ENCODE measurements at places on chromosomes 7 and 10.

GRCh38 chr10:125200396-125200795, 40.0 kb upstream of the CTBP2 start:
- no peak for DNase-seq

DNA sequence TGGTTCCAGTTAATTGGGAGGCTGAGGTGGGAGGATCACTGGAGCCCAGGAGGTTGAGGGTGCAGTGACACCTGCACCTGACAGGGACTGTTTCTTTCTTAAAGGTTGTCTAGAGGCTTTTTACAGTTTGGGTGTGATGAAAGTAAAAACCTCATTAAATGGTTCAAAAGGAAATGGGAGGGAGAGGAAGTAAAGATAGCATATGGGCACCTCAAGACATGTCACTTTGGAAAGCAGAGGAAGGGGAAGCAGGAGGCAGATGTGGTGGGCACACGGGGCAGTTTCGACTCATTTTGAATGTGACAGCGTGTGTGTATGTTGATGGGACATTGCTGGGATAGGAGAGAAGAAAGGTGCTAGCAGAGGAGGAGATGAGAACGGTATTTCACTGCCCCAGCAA, 203.1 kb downstream of the MLLT10 start:
- no peak for DNase-seq

- DNase-seq = no peak
Observed at GRCh38 chr7:28410628-28411531, 1.4 kb upstream of the CREB5 start.

GRCh38 chr7:35723011-35723410, 28.1 kb upstream of the HERPUD2 start:
- DNase-seq = no peak

- no peak for DNase-seq
Observed at GRCh38 chr10:73910401-73910763, 550 bp upstream of the PLAU start.

- DNase-seq = no peak
Observed at GRCh38 chr7:151035902-151036301, 7.7 kb downstream of the ABCB8 start.

DNA sequence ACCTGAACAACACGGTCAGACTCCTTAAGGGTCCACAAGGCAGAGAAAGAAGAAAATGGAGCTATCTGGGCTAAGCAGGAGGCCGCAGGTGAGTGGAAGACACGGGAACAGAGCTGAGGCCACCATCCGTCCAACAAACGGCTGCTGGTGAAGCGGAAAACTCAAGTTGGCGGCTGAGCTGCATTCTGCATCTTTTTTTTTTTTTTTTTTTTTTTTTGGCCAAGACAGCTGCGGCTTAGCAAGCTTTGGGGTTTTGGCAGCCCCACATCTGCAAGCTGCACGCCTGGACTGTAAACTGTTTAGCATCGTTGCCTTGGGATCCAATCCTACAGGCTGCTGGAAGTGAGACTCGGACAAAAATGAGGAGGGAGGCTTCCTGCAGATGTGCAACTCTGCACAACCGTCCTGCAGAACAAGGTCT, 37.4 kb downstream of the RGS10 start:
- no peak for DNase-seq

- DNase-seq = no peak
Observed at GRCh38 chr7:90723866-90724265, 127.7 kb downstream of the CDK14 start.

GRCh38 chr7:123157606-123158005, 42.2 kb downstream of the SLC13A1 start:
- DNase-seq = no peak

DNA sequence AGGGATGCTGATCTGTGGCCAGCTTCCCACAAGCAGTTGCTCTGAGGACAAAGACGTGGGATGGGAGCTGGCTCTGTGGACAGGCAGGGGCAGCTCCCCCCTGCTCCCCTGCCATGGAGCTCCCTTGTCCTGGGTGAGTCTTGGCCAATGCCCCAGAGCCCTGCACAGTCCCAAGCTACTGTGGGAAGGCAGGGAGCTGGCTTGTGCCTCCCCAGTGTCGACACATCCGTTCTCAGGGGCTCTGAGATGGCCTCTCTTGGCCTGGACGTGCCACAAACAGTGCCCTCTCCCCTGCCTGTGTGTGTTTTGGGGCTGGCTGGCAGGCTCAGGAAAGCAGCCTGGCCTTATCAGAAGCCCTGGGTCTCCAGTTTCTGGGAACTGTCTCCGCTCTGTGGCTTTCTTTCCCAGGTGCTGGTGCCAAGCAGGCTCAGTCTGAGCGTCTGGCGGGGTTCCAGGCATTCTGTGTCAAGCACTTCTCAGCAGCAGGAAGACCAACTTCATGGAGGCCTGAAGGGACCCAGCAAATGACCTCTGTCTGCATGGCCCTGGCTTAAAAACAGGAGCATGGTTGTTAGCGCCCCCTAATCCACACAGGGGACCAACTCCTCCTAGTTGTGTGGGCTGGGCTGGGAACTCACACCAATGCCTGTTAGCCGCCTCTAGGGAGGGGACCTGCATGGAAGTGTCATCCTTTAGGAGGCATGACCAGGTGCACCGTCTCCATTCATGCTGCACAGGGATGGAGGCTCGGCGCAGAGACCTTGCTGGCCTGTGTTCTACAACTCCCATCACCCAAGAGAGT, 375.2 kb downstream of the RPS24 start:
- no peak for DNase-seq

GRCh38 chr10:97060441-97061084, 125.2 kb downstream of the SLIT1 start:
- no peak for DNase-seq

DNA sequence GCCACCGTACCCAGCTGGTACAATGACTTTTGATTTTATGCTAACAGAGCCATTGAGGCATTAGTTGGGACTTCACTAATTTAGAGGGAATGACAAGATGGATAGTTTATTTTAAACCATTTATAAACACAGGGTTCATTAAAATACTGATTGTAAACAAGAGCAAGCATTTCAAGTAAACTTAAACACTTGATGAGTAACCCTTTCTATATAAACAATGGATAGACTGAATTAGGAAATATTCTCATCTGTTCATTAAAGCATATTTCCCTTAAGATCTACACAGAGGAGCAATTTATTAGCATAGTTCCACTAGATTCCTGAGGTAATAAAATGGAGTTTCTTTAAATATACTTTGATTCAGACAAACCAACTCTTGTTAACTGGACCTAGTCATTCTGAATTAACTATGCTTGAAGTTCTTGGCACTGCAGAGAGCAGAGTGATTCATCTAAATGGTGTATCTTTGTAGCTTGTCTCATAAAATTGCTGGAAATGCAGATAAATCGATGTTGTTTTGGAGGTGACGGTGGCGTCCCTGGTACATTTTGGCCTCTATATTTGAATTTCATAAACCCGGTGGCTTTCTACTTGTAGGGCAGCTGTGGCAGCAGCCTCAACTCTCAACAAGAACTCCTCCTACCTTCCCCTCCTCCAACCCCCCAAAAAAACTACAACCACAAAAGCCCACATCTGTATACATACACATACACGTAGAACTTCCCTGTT, 15.4 kb upstream of the VDAC2 start:
- DNase-seq = no peak

DNA sequence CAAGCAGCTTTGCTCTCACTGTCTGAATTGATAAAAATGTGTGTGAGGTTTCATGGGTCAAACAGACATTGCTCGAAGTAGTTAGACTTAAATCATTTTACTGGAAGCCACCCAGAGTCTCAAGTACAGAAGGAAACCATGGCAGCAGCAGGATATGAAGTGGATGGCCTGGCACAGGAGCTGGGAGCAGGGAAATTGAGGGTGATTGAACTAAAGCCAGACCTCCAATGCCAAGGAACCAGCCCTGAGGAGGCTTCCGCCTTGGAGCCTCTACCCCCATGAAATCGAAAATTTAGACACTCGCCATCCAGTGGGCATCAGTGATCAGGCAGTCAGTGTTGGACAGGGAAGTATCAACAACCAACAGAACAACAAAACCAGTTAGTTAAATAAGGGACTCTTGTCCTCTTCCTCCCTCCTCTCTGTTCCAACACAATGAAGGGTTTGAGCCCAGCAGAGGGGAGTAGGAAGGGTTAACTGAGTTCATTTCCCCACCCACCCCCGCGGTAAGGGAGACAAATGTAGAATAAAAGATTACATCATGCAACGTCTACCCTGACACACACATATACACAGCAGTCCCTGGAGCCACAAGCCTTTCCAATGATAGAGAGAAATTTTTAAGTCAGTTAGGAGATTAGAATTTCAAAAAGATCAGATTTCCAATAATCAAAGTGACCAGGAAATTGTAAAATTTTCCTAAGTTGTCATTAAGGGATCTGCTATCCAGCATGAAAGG, 156.3 kb downstream of the SLC16A9 start:
- DNase-seq = no peak

- DNase-seq = no peak
Observed at GRCh38 chr7:30950197-30950596, 13.6 kb upstream of the GHRHR start.

GRCh38 chr7:70670288-70670687, 461.7 kb upstream of the GALNT17 start:
- DNase-seq = no peak

GRCh38 chr7:128876978-128877755, 14.5 kb downstream of the ATP6V1F start:
- DNase-seq = no peak
